Suprapubic skin (tissue), 4 donors: ENCODE measurements at places on chromosomes 11 and 22. TPM values are rescaled to one million over a fixed set of nuclear protein-coding genes. Genes with fewer than 3 reads are reported as not detected.

OR8A1 gene
- not detected for total RNA-seq

MPPED2 gene
- total RNA-seq, result 2.0 TPM

FBLN1 gene
- 137 TPM for total RNA-seq

PDGFB gene
- total RNA-seq, result 10.5 TPM

PDGFD gene
- 5.9 TPM for total RNA-seq

PTS gene
- total RNA-seq, result 28.0 TPM

GRCh38 chr11:96869207-96869606 is 479.4 kb downstream of the JRKL start:
- no peak for DNase-seq

DNA sequence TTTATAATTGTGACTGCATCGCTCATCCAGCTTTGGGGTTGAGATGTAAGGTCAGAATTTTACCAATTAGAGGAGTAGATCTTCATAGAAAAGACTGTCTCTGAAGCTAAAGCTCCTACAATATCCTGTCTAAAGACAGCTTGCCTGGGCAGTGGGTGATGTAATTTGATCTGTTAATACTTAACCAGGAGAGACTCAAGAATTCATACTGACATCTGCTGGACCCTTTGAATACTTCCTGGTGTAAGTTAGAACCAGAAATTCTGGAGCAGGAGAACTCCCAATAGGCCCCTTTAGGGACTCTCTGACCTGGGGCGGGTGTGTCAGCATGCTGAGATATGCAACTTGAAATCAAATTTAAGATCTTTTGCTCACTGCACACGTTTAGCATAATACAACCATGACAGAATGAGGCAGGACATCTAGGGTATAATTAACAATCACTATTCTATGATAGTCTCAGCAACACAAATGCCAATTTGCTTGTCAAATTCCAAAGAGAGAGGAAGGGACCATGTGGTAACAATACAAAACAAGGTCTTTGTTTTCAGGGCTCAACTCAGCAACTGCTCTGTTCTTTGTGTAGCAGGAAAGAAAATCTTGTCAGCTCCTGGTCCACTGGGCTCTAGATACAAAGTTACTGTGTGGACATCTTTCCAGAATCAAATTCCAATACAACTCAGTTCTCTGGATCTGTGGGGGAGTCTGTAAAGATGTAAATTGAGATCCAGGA is 143.9 kb downstream of the INSC start:
- no peak for DNase-seq

GRCh38 chr11:79108851-79109250 is 332.0 kb downstream of the TENM4 start:
- no peak for DNase-seq

- no peak for DNase-seq
Observed at GRCh38 chr11:64216879-64217278, 9.1 kb downstream of the TRPT1 start.

DNA sequence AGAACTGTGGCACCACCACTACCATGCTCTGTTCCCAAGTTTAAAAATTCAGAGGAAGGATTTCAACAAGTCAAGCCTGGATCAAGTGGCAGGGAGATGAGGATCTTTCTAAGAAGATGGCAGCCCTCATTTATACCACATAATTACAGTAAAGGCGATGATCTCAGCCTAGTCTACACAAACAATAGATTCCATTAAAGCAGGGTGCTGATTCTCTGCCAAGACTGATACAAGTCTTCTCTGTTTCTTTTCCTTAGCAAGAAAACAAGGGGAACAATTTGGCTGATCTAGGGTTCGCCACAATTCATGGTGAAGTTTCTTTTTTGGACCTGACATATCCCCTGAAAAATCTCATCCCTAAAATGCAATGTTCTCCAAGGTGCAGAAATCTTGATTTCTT is 73.9 kb downstream of the PPFIBP2 start:
- no peak for DNase-seq

DNA sequence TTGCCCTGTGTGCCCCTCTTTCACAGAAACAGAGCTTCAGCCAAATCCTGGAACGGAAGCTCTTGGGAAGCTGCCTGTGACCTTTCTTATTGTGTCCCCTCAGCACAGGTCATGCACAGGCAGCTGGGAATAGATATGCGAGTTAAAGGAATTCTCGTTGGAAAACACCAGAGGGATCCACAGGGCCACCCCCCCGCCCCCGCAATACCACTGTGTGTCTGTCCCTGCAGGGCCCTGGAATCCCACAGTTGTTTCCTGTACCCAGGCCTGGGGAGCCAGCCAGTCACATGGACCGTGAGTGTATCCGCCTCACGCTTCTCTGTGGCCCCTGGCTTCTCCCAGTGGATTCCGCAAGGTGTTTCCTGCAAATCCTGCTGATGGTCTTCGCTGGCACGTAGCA is 29.0 kb downstream of the TIMP3 start:
- peak; percentile 83 for DNase-seq

DNA sequence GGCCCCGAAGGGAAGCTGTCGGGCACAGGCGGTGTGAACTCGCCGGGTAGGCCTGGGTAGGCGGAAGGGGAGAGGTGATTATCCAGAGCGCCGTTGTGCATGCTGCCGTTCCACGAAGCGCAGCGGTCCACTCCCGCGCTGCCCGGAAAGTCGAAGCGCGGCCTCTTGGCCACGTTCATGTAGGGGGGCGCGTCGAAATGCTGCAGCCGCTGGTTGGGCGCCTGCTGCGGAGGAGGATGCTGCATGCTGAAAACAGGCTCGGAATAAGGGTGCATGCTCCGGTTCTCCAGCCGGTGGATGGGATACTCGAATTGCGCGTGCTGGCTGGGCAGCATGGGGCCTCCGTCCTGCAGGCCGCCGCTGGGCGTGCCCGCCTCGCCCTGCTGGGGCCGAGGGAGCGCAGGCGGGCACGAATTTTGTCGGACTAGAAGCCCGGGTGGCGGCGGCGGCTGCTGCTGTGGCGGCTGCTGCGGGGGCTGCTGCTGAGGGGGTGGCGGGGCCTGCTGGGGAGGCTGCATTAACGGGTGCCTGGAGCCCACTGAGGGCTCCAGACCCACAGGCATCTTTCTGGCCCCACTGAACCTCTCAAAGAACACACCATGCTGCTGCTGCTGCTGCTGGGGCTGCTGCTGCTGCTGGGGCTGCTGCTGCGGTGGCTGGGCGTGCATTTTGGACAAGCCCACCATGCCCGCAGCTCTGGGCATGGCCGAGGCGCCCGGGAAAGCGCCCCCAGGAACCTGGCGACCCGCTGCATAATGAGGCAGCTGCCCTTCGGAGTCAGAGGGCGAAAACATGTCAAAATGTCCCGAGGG is 2.3 kb downstream of the MN1 start:
- no peak for DNase-seq

- DNase-seq, result no peak
Observed at GRCh38 chr11:37811349-37811748, 1213.3 kb upstream of the RAG2 start.

DNA sequence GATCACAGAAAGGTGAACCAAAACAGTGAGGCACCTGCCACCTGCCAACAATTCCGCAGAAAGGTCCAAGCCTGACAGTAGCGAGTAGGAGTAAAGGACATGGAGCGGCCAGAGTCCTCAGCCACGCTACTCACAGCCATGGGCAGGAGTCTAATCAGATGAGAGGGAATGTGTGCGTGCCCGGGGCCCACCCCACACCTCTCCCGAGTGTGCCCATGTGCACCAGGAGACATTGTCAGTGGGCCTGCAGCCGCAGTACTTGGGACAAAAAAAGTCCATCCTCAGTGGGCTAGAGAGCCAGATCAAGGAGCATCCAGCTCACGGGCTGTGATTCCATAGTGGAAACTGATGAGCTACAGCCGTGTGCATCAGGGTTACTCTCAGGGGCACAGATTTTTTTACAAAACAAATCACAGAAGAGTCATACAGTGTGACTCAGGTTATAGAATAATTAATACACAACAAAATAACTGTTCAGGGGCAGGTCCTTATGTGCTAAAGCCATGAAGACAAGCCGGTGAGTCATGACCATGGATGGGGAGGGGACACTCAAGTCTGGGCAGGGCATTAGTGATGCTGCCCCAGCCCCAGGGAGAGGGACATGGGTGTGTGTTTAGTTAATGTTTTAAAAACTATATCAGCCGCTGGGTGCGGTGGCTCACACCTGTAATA is 12.0 kb downstream of the SART1 start:
- no peak for DNase-seq

DNA sequence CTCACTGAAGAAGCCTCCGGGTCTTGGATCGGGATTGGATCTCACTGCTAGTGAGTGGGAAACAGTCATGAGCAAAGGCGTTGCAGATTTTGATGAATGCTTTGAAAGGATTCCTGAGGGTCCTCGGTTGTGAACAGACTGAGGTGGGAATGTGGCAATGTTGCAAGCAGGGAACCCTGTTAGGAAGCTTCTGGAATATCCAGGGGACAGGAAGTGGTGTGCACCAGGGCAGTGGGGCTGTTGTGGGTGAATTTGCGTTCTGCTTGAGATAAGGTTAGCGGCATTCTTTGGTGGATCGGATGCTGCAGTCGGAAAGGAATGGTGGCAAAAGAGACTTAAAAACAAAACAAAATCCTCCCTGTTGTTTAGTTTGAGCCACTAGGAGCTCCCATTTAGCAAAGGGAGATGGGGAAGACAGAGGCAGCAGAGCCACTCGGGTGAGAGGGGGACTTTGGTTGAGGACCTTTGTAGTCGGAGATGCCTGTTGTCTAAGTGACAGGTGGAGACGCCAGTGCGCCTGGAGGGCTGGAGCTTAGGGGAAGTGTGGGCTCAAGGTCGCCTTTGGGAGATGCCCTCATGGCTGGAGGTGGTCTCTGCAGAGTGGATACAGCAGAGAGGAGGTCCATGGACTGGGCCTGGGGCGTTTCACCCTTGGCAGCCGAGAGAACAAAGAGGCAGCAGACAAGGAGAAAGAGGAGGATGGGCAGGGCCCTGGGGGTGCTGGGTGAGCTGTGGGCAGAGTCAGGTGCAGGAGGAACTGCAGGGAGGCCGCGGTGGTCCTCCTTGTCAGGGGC is 37.6 kb downstream of the CSF2RB start:
- DNase-seq, result no peak

GRCh38 chr22:27870234-27871191 is 48.5 kb downstream of the PITPNB start:
- DNase-seq, result no peak

DNA sequence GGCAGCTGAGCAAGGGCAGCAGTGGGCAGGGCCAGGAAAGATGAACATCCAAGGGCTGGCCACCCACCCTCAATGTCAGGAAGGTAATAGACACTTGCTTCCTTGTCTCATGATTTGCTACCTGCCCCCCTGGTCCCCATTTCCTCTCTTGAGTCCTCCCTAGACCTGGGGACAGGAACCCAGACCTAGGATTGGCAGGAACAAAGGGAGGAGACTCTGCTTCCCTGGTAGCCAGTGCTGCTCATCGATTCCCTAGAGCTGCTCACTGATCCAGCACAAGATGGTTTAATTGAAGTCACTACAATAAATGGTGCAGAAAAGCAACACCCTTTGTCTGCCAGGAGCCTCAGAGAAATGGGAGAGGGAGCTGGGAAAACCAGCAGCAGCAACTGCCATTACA is 67.8 kb upstream of the CHST1 start:
- no peak for DNase-seq

- DNase-seq, result no peak
Observed at GRCh38 chr22:46569848-46570695, 32.7 kb upstream of the CELSR1 start.

DNA sequence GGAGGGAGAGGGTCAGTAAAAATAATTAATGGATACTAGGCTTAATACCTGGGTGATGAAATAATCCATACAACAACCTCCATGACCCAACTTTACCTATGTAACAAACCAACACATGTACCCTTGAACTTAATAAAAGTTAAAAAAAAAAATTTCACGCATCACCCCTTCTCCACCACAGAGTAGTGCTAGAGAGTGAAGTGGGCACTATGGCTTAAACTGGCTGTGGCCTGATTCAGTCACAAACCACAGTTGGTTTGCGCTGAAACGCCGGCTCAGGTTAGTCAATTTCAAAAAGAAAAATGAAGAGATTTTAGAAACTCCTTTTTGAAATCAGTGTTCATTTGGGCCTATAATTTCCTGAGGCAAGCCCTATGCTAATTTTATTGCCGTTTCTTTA is 144.3 kb downstream of the TRPC6 start:
- no peak for DNase-seq

- DNase-seq, result no peak
Observed at GRCh38 chr11:125671561-125671960, 9.1 kb downstream of the ACRV1 start.

DNA sequence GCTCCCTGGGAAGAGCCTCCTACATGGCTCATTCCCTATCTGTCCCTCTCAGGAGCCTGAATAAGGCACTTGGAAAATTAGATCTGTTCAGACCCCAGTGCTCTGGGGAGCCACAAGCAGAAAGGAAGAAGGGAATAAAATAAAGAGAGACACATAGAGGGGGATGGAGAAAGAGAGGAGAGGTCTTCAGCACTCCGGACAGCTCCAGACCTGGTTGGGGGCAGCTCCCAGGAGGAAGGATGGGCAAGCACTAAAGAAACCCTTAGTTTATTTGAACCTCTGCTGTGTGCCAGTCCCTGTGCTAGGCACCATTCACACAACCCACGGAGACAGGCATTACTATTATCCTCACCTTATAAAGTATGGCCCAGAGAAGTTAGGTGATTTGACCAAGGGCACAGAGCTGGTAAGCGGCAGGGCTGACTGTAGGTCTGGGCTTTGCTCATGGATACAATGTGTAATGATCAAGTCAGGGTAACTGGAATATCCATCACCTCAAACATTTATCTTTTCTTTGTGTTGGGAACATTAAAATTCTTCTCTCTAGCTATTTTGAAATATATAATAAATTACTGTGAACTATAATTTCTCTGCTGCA is 53.7 kb upstream of the LRRC32 start:
- no peak for DNase-seq

- no peak for DNase-seq
Observed at GRCh38 chr11:66728038-66728692, 851 bp downstream of the SPTBN2 start.

DNA sequence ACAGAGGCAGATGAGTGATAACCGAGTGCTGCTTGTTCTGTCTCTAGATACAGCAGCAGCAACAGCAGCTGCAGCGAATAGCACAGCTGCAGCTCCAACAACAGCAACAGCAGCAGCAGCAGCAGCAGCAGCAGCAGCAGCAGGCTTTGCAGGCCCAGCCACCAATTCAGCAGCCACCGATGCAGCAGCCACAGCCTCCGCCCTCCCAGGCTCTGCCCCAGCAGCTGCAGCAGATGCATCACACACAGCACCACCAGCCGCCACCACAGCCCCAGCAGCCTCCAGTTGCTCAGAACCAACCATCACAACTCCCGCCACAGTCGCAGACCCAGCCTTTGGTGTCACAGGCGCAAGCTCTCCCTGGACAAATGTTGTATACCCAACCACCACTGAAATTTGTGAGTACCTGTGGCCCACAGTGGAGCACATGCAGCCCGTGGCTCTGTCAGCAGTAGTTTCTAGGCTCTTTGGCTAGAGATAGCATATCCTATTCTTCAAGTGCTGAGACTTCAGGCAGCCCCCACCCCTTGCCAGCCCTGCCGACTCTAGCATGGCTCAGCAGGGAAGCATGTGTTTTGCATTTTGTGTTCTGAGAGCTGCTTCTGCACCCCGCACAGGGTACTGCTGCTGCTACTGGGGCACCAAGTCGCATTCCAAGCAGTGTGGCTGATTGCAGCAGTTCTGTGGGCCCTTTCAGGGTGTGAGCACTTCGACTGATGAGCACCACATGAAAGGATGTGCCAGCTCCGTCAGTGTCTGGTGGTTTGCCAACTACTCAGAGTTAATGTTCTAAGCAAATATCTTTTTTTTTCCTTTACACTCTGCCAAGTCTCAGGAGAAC is 59.2 kb downstream of the MED15 start:
- DNase-seq, result peak; percentile 73
